ENCODE measurements at places on chromosomes 5 and 9. TPM values are rescaled to one million over a fixed set of nuclear protein-coding genes. Genes with fewer than 3 reads are reported as not detected.

- DNase-seq: no peak
Measured at GRCh38 chr9:89815903-89816573, 211.2 kb downstream of the GADD45G start.

FRMD3 gene
- total RNA-seq: 19.3 TPM

ALDH1B1 gene
- 44.2 TPM for total RNA-seq

IRX2 gene
- 5.3 TPM for total RNA-seq
